ENCODE measurements at places on chromosomes 6 and 20.

GRCh38 chr6:4660377-4661321 is 115.6 kb upstream of the CDYL start:
- DNase-seq, result no peak

GRCh38 chr6:113539623-113540022 is 317.5 kb upstream of the MARCKS start:
- DNase-seq, result no peak

- DNase-seq, result no peak
Measured at GRCh38 chr6:56096541-56096940, 150.8 kb downstream of the COL21A1 start.

GRCh38 chr6:14212020-14212419 is 94.4 kb downstream of the CD83 start:
- no peak for DNase-seq

- DNase-seq, result no peak
Measured at GRCh38 chr6:14918200-14918907, 327.5 kb upstream of the JARID2 start.

DNA sequence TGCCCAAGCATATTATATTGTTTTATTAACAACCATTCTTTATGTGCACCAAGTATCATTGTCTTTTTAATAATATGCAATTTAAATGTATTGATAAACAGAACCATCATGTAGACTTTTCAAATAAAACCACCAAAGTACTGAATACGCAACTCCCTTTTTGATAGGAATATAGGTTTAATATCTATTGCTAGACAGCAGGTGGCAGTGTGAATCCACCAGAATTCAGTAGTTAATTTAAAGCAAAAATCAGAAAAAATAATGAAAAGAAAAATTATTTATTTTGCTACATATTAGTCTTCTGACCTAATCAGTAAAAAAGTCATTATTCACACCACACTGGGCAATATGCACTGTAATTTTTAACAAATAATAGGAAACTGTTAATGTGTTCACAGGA is 143.7 kb downstream of the KLHL32 start:
- no peak for DNase-seq

- DNase-seq, result no peak
Measured at GRCh38 chr6:101926149-101926925, 532.8 kb downstream of the GRIK2 start.

GRCh38 chr6:25435416-25435985 is 156.3 kb downstream of the CARMIL1 start:
- no peak for DNase-seq

DNA sequence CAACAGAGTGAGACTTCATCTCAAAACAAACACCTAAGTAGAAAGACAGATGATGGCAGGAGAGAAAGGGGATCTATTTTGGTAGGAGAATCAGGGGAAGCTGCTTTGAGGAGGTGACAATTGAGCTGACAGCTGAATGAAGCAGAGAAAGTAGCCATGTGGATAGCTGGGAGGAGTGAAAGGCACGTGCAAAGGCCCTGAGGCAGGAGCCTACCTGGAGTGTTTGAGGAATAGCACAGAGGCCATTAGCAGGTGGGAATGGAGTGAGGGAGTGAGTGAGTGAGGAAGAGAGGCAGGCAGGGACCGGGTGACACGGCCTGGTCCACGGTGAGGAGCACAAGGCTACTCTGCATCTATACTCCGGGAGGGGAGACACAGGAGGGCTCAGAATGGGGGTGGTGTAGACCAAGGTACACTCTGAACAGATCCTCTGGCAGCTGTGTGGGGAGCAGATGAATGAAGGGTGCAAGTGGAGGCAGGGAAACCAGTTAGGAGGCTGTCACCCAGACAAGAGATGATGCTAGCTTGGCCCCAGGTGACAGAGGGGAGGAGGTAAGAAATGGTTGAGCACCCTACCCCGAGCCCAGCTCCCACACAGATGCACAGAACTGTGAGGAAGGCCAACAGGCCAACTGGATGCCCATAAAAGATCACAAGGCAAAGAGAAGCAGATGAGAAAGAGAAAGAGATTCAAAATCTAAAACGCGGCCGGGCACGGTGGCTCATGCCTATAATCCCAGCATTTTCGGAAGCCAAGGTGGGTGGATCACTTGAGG is 43.6 kb downstream of the NFATC2 start:
- DNase-seq, result no peak

GRCh38 chr6:17881085-17881858 is 106.2 kb downstream of the KIF13A start:
- DNase-seq, result no peak

GRCh38 chr6:31180500-31180899 is 10.0 kb upstream of the POU5F1 start:
- DNase-seq, result no peak

DNA sequence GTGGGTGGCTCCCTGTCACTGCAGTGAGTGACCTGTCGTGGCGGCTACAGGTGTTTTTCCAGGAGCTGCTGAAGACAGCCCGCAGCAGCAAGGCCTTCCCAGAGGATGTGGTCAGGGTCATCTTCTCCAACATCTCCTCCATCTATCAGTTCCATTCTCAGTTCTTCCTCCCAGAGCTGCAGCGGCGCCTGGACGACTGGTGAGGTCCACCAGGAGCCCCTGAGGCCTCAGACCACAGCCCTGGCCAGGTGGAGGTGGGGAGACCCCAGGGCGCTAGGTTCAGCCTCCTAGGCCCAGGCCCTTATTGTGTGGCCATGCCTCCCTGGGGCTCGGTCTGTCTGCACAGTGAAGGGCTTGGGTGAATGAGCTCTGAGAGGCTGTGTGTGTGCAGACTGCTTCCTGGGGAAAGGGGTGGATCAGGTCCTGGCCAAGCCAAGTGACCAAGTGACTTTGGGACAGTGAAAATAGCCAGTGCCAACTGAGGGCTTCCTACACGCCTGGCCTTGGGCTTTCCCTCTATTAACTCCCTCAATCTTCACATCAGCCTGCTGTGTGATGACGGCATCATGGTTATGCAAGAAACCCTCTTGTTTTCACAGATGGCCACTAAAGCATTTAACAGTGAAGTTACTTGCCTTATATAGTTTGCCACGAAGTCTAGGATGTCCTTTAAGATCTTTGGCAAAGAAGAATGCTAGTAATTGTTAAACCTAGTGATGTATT is 6.4 kb downstream of the FGD2 start:
- no peak for DNase-seq

GRCh38 chr6:107698146-107698545 is 126.0 kb downstream of the SCML4 start:
- DNase-seq, result no peak

DNA sequence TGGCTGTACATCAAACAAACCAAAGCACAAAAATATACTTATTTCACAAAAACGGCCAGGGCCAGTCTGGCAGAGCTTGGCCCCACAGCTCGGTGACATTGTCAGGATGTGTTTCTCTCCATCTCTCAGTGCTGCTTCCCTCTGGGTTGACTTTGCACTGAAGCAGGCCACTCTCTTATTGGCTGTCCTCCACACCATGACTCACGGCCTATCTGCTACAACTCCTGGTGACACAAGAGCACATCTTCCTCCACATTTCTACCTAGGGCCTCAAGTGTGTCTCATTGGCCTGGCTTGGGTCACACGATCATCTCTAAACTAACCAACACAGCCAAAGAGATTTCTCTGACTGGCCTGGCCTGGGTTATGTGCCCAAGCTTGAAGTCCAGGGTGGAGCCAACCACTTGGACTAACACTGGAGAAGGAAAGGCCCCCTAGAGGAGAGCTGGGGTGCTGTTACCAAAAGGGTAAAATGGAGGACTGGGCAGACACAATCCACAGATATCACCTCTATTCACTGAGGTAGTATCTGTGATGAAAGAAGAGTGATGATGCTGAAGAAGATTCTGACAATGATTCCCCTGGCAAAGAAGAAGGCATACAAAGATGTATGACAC is 159.8 kb upstream of the TSHZ2 start:
- no peak for DNase-seq

GRCh38 chr6:68189217-68189815 is 445.8 kb upstream of the ADGRB3 start:
- DNase-seq, result no peak

- no peak for DNase-seq
Measured at GRCh38 chr6:53399027-53399344, 50.2 kb upstream of the ELOVL5 start.

- no peak for DNase-seq
Measured at GRCh38 chr6:68194846-68195478, 440.1 kb upstream of the ADGRB3 start.

DNA sequence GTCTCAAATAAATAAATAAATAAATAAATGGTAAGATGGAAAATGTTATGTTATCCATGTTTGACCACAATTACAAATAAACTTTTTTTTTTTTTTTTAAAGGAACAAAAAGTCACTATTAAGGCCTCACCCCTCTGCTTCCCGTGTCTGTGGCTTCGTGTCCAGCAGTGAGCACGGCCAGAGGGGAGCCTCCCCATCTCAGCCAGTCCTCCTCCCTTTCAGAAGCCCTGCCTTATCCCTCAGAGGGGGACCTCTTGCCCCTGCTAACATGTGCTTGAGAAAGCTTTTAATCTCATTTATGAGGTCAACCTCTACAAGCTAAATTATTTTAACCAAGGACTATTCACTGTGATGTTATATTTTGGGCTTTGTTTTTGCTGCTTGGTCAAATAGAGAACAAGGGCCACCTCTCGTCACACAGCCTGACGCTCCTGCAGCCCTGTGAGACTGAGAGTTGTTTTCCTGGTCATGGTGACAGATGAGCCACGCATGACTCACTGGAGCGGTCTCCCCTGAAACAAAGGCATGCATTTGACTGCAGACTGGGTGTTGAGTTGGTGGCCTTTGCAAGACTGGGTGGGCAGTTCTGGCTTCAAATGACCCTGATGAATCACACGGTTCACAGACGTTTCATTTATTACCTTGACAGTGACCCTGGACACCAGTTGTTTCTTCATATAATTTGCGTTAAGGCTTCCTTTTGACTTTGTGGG is 131.8 kb downstream of the TIAM2 start:
- peak; percentile 20 for DNase-seq

GRCh38 chr6:159616456-159616855 is 76.6 kb downstream of the SOD2 start:
- no peak for DNase-seq

DNA sequence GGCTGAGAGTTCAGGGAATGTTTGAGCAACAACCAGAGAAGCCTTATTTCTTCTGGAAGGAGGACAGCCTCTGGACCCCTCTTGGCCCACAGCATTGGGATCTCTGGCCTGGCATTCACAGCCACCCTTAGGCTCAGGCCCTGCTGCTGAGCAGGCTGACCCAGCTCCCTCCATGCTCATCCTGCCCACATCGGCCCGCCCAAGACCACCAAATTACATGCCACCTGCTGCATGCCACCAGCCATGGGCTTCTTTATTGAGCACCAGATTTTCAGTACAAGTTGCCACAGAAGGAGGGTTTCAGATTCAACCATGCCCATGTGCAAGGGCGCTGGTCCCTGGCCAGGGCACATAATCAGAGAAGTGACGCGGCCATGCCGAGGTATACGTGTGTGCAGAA is 32.2 kb downstream of the ADA start:
- DNase-seq, result no peak

DNA sequence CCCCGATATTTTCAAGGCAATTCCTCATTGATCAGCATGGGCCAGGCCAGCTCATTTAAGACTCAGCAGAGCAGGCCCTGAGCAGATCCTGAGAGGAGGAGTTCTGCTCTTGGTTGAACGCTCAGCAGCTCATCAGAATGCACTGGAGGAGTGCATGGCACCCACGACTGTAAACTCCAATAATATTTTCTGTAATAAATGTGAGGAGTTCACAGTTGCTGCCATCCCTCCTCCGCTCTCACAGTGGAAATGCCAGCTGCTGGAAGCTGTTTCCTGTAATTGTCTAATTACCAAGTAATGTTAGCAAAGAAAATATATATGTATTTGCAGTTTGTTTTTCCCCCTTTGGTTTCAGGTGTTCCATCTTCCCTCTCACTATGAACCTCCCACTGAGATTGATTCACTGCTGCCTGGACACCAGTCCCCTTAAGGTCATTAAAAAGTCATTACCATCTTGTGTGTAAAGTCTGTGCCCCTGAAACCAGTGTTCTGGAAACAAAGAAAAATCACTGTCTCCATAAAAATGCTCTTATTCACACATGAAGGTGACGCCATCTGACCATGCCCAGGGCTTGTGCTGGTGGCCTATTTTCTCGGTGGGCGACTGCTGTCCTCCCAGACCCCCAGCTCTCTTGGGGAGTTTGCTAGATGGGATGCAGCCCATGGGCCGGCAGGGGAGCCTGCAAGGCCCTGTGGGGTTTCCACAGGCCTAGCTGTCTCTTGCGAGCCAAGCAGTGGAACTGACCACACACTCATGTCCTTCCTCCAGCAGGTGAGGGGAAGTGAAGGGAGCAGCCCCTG is 374.2 kb downstream of the ZFAND3 start:
- no peak for DNase-seq

- DNase-seq, result no peak
Measured at GRCh38 chr6:121584586-121585369, 149.3 kb downstream of the GJA1 start.

DNA sequence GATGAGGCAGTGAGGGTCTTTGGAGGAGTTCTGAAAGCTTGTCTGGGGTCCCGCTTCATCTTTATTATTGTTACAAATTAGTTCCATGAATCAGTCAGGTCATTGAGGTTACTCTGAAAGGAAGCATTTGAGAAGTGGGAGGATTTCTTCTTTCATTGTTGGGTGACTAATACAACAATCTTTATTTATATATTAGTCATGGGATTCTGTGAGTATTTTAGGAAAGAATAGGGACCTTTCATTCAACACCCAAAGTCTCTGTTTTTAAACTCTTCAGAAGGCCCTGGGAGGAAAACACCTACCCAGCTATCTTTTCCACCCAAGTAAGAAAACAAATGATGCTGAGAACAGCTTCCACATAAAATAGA is 98.3 kb downstream of the SOD2 start:
- DNase-seq, result no peak

- no peak for DNase-seq
Measured at GRCh38 chr20:24991897-24992486, 559 bp downstream of the APMAP start.

GRCh38 chr20:10076126-10077080 is 41.6 kb downstream of the ANKEF1 start:
- no peak for DNase-seq

Data from GM20000 (cell line).